ENCODE measurements at places on chromosomes 2 and 18. TPM values are rescaled to one million over a fixed set of nuclear protein-coding genes. Genes with fewer than 3 reads are reported as not detected.

TUBA4B gene
- not detected for polyA plus RNA-seq

LINC00305 gene
- not detected for polyA plus RNA-seq

ASPRV1 gene
- polyA plus RNA-seq = 0.14 TPM

DNA sequence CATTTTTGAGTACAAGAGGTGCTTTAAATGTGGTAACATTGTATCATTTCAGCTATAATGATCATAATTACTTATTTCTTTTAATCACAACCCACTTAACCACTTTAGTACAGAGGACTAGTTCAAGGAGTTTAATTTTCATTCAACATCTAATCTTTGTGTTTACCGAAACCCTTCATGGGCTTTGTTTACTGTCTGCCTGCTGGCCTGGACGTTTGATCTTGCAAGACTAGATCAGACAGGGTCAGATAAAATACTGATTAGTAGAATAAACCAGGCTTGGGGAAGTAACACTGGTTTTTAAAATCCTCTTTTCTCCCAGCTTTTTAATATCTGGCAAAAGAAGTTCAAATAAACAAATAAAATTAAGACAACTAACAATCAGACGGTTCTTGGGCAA, 93.6 kb downstream of the SATB2 start:
- no peak for DNase-seq

XDH gene
- 0.80 TPM for polyA plus RNA-seq

DNA sequence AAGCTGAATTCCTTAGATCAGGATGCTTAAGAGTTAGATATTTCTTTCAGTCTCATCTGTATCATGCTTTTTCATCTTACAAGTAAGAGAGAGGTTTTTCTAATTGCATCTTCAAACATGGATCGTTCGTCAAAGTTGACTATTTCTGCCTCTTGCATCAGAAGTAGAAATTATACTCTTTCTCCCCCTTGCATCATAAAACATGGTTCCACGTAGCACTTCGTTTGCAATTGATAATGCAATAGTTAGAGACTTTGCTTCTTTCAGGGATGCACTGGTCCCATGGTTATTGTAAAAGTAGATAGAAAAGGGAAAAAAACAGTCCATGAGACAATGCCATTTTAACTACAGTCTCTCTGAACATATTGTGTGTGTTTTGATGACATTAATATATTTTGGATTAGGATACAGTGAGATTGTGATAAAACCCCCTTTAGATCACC, 75.1 kb upstream of the PARD3B start:
- DNase-seq = peak; percentile 37

DNA sequence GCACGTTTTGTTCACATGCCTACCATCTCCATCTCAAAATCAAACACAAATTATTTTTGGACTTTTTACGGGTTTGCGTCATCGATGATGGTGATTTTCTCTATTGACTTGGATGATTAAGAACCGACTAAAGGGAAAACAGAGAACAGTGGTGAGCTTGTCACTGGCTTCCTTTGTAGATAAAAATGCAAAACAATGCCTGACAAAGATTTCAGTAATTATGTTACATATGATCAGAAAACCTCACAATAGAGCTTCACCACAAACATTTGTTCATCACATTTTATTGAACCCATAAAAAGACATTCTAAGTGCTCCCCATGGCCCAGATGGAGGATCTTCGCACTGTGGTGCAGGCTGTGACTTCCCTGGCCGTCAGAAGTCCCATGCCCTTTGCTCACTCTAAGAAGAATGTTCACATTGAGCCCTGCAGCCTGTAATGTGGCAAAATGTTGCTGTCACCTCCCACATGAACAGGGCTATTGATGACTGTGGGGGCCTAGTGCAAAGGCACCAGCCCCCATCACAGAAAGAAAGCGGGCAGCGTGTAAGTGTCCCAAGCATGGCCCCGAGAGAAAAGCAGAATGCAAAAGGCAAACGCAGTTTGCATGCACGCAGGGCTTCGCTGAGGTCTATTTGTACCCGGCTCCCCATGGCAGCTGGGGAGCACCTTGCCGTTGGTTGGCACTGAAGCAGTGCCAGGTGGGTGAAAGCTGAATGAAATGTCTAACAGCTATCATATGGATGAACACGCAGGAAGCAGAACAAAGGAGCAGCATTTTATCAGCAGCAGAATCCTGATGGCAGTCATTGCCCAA, 60.6 kb downstream of the BCL2 start:
- no peak for DNase-seq

MEP1B gene
- not detected for polyA plus RNA-seq

CNGA3 gene
- not detected for polyA plus RNA-seq

DNA sequence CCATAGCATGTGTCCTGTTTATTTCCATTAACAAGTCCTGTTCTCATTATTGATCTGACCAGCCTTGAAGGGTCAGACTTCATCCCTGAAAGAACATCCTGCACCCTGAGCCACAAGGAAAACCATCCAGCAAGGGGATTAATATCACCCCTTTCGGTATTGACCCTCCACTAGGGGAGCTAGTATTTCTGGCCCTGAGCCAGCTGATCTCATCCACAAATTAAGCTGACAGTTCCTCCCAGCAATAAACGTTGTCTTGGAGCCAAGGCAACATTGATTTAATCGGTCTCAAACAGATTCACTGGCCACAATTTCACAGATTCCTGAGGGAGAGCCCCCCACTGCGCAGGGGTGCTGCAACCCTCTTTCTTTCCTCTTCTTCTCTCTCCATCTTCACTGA, 353.1 kb upstream of the FANCL start:
- no peak for DNase-seq

KDSR gene
- polyA plus RNA-seq = 19.3 TPM

DNA sequence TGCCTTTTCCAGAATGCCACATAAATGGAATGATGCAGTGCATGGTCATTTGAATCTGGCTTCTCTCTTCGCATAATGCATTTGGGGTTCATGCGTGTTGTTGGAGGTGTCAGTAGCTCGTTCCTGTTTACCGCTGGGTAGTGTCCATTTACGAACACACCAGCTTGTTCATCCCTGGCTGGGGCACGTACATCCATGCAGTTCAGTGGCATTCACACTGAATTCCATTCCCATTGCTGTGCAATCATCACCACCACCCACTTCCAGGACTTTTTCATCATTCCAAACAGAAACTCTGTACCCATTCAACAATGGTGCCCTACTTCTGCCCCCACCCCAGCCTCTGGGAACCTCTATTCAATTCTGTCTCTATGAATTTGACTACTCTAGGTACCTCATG, 14.7 kb upstream of the CIDEA start:
- peak; percentile 31 for DNase-seq

PLEKHH2 gene
- polyA plus RNA-seq = 3.3 TPM

DSC1 gene
- polyA plus RNA-seq = not detected

DNA sequence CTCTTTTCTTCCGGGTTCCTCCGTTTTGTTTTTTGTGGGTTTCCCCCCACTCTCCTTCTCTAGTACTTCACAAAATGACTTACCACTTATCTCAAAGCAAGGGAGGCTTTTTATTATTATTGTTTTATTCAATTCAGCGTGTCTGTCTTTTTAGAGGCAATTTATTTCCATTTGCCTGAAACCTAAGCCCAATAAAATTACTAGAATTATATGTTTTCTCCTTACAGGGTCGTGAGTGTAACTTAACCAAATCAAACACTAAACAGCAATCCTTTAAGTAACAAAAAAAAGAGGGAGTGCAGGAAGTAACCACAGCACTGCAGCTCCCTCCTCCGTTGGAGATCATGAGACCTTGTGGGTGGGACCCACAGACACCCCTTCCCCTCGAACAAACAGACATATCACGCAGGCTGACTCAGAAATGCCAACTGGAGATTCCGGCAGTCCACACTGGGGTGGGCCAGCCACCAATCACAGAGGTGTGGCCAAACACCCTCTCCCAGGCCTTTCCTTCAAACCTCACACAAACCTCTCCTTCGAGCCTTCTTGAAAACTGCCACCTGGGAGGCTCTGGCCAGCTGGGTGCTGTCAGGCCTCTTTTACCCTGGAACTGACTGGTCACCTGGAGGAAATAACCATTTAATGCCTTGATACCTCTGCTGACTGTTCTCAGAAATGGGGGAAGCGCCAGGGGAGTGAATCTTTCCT, 207.1 kb upstream of the SMAD2 start:
- no peak for DNase-seq

APCDD1 gene
- polyA plus RNA-seq = 2.2 TPM

GRCh38 chr2:46705654-46706053, 210.0 kb downstream of the MCFD2 start:
- no peak for DNase-seq

DNA sequence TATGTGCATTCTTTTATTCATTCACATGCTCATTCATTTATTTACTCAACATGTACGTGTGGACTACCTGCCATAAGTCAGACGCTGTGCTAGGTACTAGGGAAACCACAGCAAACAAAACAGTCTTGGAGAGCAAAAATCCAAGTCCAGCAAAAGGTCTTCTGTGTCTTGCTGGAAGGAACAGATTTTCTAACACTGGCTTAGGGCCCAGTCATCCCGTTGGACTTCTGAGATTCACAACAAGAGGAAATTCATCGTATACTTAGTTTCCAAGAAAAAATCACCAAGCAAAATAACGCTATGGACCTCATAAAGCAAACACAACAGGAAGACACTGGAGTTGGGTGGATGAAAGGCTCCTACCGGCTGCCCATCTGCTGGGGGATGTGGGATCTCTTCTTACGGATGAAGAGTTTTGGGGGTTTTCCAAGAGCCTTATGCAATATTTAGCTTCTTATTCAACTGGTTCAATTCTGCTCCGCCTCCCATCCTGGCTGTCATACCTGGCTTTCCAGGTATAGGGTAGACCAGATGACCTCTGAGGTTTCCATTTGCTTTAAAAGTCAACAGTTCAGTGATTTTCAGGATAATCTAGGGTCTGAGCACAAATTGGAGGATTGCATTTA, 262.7 kb downstream of the HAUS1 start:
- DNase-seq = no peak

DNA sequence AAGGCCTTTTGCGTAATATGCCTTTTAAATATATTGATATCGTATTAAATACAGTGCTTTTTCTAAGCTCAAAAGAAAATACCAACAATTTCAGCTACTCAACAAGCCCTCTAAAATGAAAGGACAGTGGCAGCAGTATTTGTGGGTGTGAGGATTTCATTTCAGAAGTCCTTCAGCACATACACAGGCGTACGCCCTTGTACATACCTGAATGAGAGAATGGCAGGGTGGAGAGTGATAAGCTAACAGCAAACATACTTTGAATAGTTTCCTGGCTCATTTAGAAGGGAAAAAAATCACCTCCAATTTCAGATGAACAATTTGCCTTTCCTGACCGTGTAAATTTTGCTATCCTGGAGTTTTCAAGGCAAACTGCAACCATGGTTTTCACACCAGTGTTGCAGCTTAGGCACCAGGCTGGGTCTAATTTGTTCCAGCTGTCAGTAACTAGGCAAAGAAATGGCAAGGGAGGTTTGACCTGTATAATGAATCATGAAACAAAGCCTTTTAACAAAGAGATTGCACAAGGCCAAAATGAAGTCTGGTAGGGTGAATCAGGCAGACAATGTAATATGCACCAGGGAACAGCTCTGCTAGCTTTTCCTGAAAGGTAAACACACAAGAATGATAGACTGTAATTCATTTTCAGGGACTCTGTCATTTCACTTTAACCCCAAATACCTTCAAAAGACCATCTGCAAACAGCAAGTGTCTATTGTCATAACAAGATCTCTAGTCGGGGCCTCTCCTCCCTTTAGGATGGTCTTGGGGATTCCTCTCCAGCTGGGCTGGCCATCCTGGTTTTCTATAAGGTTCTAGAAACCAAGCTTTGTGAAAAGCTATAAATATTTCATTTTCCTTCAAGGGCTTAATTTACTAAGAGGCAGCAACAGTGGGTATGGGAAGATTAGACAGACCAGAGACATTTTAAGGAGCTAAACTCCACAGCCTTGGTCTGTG, 11.5 kb downstream of the ANKRD29 start:
- DNase-seq = peak; percentile 77

- DNase-seq = no peak
These were observed 90.6 kb upstream of the GPC1 start for GRCh38 chr2:240344904-240345303.

DNA sequence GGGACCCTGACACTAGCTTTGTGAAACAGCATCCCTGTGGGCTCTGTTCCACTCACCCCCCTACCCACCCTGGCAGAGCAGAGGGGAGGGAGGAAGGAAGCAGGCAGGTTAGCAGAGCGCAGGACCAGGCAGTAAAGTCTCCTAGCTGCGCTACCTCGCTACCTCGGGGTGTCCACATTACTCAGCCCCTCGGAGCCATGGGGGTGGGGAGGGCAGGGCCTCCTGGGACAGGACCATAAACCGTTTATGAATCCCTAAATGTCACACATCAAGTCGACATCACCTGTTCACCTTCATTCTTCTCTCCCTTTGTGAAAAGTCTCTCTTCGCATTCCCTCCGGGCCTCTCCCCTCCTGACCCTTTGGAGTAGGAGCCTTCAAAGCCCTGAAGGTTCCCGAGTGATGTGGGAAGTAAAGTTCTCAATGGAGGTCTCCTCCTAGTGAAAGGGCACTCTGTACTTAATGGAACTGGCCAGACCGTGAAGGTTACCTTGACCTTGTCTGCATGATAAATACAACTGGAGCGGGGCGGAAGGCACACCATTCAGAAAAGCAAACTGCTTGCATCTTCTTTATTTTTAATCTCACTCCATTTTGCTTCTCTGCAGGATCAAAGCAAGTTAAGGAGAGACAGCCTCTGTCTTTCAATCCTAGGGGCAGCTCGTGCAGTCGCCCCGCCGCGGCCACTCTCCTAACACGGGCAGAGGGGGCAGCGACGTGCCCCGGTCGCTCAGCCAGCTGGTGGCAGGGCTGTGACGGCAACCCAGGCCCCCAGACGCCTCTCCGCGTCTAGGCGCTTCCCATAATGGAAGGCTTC, 23.7 kb upstream of the SMAD7 start:
- no peak for DNase-seq

DNA sequence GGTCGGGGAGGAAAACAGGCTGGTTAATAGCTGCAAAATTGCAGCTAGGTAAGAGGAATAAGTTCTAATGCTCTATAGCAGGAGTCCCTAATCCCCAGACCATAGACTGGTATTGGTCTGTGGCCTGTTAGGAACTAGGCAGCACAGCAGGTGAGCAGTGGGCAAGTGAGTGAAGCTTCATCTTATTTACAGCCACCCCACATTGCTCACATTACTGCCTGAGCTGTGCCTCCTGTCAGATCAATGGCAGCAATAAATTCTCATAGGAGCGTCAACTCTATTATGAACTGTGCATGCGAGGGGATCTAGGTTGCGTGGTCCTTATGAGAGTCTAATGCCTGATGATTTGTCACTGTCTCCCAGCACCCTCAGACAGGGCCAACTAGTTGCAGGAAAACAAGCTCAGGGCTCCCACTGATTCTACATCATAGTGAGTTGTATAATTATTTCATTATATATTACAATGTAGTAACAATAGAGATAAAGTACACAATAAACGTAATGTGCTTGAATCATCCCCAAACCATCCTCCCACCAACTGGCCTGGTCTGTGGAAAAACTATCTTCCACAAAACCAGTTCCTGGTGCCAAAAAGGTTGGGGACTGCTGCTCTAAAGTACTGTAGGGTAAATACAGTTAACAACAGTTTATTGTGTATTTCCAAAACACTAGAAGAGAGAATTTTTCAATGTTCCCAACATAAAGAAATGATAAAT, 91.7 kb upstream of the TFCP2L1 start:
- DNase-seq = peak; percentile 74

- DNase-seq = no peak
These were observed 4.6 kb downstream of the PROC start for GRCh38 chr2:127422559-127423477.

- no peak for DNase-seq
These were observed 33.5 kb downstream of the TFCP2L1 start for GRCh38 chr2:121251497-121251896.

LRP2 gene
- not detected for polyA plus RNA-seq

GRCh38 chr2:43039376-43040080, 186.9 kb downstream of the ZFP36L2 start:
- DNase-seq = no peak

Measured in IMR-90 (cell line).